ENCODE measurements at places on chromosomes 2 and 18.

DNA sequence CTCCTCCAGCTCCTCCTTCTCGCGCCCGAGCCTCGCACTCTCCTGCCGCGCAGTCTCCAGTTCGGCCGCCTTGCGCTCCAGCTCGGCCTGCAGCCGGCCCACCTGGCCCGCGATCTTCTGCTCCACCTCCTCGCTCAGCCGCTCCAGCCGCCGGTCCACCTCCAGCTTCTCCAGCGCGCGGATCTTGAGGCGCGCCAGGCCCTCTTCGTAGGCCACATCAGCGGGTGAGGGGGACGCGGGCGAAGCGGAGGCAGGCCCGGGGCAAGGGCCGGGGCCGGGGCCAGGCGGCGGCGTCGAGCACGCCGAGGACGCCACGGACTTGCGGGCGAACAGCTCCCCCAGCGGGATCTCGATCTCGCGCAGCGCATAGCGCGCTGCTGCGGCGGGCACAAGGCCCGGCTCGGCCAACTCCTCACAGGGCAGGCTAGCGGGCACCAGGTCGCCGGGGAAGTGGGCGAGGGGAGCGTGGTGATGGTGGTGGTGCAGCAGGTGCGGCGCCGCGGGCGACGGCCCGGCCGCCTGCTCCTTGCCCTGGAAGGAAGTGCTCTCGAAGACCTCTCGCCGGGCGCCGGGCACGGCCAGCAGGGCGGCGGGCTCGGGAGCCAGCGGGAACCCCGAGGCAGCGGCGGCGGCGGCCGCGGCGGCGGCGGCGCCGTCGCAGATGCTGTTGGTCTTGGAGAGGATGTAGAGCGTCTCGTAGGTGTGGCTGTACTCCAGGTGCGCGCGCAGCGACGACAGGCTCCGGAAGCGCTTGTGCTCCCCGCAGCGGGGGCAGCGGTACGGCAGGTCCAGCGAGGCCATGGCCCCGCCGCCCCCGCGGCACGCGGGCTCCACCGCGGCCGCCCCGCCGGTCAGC is 15.2 kb downstream of the FBXO41 start:
- no peak for DNase-seq

DNA sequence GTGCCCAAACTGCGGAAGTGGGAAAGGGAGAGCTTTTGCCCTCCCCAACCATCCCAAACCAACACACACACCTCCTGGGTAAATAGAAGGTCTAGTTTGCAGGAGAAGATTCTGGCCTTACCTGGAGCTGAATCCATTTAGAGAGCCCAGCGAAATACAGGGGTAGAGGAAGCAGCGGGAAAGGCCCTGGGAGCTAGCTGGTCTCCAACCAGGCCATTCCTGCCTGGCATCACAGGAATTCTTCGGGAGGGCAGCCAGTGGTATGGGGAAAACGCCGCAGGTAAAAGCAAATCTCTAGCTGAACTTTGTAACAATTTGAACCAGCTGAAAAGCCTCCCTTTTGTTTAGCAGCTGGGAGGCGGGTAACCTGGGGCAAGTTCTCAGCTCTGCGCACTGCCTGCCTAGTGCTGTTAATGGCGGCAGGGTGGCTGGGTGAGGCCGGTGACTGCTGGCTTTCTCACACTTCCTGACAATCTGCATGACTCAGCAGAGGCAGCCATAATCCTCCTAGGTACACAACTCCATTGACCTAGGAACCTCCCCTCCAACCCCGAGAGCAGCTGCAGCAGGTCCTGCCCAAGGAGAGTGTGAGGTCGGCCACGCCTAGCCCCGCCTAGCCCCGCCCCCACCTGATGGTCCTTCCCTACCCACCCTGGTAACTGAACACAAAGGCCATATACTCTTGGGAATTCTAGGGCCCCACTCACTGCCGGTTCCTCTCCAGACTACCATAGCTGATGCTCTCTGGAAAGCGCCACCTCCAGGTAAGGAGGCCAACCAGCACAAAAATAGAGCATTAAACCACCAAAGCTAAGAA is 483.8 kb upstream of the REG3G start:
- no peak for DNase-seq

DNA sequence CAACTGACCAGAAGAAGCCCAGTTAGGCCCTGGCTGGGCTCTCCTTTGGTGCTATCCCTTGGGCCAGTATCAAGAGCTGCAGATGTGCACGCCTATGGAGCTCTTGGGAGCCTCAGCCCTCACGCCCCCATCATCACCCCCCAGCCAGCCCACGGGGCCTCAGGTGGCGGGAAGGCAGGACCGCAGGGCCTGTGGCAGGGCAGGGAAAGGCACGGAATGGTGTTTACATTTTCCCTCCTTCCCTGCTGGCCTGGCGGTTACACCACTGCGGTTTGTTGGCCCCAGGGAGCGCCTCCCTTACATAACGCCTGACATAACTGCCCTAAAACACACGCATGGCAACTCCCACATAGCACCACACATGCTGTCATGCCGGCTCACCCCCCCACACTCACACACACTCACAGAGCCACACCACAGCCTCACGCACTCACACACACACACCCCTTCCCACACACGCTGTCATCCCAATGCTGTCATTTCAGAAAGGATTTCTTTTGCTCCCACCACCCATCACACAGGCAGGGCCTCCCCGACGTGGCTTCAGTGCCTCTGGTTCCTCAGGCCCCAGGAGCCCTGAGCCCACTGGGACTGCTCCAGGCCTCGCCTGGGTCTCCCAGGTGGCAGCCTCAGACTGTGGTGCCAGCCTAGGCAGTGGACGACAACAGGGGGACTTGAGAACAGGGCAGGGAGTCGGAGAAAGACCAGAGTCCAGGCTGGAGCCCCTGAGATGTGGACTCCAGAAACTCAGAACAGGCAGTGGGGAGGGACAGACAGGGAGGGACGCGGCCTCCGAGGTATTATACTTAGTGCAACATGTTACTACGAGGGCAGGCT is 15.7 kb downstream of the ZFP36L2 start:
- DNase-seq, result no peak

- DNase-seq, result no peak
Measured at GRCh38 chr2:161121622-161122021, 38.6 kb upstream of the TANK start.

- no peak for DNase-seq
Measured at GRCh38 chr2:239671471-239671870, 270.7 kb upstream of the HDAC4 start.

GRCh38 chr2:7825591-7826312 is 856.1 kb upstream of the ID2 start:
- DNase-seq, result peak; percentile 79

DNA sequence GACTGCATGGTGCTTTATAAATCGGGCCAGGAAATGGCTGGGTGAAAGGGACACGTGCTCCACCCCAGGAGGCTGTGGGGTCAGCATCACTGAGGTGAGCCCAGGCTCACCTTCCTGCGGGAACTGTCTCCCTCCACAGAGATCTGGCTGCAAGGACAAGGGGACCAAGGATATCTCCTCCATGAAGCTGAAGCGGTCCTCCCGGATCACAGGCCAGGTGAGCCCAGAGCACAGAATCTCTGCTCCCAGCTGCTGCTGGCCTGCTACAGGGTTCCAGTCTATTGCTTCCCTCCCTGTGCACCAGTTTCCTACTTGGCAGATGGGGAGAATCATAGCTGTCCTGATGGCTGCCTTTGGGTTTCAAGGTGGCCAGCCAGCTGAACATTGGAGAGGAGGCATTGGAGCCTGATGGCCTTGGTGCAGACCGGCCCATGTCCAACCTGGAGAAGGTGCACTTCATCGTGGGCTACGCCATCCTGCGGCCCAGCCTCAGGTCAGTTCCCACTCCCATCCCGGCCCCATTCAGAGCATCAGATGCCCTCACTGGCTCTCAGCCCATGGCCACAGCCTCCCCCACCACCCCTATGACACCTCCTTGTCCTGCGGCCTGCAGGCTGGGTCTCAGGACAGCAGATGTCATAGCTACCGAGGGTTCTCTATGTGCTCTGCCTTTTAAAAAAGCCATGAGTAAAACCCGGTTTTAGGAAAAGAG is 33.7 kb upstream of the GPR17 start:
- DNase-seq, result no peak

Measured in MCF 10A (cell line).